CD8-positive, alpha-beta memory T cell (primary cell): ENCODE measurements at places on chromosomes 7 and 10.

DNA sequence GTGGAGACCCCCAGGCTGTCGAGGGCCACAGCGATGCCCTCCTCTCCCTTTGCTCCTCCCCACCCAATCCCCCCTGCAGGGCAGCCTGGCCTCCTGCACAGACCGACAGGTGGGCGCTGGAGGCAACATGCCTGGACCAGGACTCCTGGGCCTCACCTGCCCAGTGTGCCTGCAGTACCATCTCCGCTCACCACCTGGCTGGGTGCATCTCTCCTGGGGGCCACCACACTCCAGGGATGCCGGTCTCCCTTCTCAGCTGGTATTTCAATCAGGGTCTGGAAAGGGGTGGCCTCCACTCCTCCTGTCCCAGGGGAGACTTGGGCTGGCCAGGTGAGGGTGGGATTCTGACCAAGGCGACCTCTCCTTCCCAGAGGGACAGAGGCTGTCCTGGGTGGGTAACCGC lies 17.2 kb upstream of the CFAP46 start:
- no peak for DNase-seq

DNA sequence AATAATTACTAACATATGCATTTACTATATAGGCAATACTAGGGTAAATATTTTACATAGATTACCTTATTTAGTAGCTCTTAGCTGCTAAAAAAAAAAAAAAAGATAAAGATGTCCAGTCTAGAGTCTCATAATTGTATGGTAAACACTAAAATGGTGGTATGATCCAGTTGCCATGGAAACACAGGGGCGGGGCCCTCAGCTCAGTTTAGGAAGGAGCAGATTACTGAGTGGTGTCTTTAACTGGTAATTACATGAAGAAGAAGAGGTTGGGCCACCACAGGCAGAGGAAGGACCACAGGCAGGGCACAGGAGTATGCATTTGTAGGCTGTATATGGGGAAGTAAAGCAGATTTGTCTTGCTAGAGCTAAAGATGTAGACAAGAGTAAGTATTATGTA lies 43.7 kb downstream of the ITGB8 start:
- DNase-seq = no peak

DNA sequence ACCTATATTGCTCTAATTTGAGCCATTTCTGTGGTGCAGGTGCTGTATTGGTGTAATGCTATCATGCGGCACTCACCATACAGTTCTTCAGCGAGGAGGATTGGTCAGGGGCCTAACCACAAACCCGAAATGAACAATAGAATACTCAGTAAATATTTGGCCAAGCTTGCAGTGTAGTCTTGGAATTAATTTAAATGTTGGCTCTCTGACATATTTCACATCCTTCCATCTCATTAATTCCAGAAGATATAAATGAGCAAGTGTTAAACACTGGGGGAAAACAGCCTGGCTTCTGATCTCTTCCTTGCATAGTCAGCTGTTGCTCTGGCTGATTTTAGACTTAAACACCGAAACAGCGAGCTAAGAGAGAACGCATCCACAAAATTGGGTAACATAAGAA lies 663.1 kb upstream of the GHITM start:
- DNase-seq = no peak

GRCh38 chr10:70762441-70763175 lies 22.6 kb downstream of the TBATA start:
- no peak for DNase-seq

GRCh38 chr7:92095380-92095779 lies 38.9 kb downstream of the CYP51A1 start:
- no peak for DNase-seq

DNA sequence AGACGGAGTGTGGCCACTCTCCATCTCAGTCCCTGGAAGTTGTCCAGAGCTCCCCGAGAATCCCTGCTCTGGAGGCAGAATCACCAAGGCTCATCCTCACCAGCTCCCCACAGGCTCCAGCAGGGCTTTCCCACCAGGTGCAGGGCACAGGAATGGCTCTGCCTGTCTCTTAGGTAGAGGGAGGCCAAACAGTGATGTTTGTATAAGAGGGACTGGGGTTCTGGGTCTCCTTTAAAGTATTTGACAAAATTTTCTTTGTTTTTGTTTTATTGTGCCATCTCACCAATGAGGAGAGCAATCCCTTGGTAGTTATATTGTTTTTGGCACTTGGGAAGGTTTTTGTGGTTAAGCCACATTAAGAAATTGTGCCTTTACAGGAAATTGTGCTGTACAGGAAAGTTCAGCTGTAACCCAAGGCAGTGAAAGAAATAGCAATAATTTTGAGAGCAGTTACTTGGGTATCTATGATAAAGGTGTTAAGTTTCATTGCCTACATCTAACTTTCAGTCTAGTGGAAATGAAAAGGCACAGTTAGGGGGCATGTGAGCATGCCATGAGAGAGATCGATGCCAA lies 219.3 kb upstream of the PRSS58 start:
- no peak for DNase-seq

DNA sequence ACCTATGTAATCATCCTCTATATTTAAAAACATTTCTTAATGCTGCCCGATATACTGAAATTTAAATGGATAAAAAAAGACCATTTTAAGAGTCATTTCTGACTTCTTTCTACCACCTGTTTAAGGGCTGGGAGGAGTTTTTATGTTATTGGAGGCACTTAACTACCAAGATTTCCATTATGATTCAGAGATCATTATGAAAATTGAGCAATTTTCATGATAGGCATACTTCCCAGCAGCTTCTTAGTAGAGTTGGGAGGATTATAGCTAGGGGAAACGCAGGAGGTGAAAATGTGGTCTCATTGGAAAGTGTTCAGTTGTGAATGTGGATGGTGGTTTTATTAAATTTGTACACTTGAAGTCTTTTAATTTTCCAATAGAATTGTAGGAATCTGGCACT lies 28.4 kb upstream of the FAM204A start:
- no peak for DNase-seq

DNA sequence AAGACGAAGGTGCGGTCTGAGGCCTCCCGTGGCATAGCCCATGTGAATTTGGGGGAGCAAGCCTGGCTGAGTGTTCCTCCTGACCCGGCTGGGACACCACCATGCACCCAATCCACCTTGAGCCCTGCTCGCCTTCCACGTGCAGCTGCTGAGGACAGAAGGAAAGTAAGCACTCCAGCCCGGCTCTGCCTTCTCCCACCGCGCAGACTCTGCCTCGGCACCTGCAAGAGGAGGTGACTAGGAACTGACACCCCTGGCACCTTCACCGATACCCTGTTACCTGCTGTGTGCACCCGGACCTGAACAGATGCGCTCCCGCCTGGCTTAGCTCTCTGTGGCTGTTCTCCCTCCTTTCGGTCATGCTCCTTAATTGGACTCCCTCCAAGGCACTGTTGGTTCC lies 57.0 kb upstream of the OPN4 start:
- no peak for DNase-seq

DNA sequence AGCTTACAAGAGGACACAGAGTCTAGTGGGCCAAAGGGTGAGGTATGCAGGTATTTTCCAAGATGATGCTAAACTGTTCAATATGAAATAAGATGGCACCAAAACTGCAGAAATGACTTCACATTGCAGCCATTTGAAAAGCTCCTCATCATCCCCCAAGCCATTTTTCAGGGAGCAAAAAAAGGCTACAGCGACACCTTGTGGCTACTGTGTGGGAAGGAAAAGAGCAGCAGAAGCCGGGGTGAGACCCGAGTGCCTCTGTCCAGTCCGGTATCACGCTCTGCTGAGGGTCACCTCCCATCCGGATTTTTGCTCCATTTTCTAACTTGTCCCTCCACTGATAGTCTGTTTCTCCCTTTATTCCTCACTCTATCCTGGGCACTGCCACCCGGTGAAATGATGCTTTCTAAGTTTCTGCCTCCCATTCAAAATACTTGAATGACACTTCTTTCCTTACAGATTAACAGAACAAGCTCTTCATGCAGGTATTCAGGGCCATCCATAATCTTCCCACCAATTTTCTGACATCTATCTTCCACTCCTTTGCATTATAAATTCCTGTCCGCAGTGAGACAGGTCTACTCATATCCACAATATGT lies 220.2 kb downstream of the DGKI start:
- DNase-seq = no peak
